Activated naive CD4-positive, alpha-beta T cell treated with anti-CD3 and anti-CD28 coated beads, Interleukin-2, amount 10 ng/mL, durations not matched to agents 7 days and 5 days (primary cell): ENCODE measurements at places on chromosomes 11 and 22.
A peak's percentile ranks its signal among the peaks of the same experiment; 100 is the strongest.

DNA sequence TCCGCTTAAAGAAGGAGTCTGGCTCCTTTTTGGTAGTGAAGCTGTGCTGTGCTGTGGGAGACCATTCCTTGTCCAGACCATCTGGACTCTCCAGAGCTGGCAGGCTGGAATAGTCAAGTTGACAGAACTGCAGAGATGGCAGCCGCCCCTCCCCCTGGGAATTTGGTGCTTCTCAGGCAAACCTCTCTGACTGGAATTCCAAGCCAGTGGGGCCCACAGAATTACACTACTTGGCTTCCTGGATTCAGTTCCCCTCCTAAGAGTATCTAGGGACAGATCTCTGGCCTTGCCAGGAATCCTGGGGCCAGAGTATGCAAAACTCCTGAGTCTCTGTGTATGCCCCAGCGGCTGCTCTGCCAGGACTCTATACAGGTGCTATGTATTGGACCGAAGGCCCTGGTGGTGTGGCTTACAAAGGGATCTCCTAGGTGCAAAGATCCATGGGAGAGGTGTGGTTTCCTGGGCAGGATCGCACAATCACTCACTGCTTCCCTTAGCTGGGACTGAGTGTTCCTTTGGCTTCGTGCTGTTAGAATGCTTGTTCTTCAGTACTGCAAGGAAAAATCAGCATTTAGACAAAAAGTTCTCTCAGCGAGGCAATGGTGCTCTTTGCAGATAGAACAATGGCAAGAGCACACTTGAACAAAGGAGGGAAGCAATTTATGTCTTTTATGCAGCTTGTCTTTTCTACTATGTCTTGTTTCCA, 86.8 kb downstream of the PRMT3 start:
- DNase-seq, result no peak

GRCh38 chr11:114848027-114848426, 169.7 kb downstream of the NXPE2 start:
- DNase-seq, result no peak

GRCh38 chr11:35360055-35360530, 59.3 kb downstream of the SLC1A2 start:
- no peak for DNase-seq

GRCh38 chr11:84128840-84129239, 842.7 kb upstream of the CCDC90B start:
- no peak for DNase-seq

DNA sequence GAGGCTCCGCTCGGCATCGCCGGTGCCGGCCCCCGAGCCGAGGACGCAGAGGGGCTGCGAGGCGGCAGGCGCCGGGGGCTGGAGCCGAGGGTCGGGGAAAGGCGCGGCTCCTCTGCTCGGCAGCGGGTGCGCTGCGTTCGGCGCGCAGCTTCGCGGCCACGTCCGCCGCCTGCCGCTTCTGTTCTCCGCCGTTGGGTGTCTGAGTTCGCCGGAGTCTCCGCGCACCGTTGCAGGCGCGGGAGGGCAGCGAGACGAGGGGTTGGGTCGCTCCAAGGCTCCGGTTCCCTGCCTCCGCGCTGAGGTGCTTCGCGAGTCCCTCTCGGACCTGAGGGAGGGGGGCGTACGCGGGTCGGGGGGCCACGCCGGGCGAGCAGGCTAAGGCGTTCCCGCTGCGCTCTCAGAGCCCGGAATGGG, 347 bp downstream of the MN1 start:
- DNase-seq, result peak; percentile 49

- no peak for DNase-seq
These were observed 515.5 kb upstream of the ANO3 start for GRCh38 chr11:25816411-25816810.

DNA sequence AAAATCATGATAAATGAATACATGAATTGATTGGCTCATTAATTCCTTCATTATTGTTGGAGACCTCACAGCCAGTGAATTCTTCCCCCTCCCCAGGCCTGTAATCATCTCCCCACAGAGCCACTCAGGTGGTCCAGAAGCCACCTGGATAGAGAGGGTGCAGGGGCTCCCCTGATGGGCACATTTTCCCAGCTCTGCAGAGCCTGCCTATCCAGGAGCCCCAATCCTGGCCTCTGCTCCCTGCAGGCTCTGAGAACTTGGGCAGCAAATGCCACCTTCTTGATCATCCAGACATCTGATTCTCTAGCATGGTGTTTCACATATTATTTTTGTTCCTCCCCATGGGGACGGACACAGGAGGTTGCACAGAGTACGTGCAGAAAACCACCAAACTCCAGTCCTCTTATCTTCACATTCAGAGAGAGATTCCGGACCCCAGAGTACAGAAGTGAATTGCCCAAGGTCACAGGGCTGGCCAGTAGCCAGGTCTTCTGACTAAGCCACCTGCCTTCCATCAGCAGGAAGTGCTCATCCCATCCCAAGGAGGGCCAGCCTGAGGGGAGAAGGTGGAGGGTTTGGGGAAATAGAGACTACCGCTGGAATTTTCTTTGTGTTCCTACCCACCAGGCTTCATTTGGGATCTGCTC, 348.0 kb downstream of the BUD13 start:
- DNase-seq, result no peak

GRCh38 chr11:103862094-103862801, 174.2 kb upstream of the DDI1 start:
- no peak for DNase-seq

- peak; percentile 55 for DNase-seq
These were observed 921 bp downstream of the C1QTNF5 start for GRCh38 chr11:119339589-119340334.
